ENCODE measurements at places on chromosomes 5 and 9. TPM values are rescaled to one million over a fixed set of nuclear protein-coding genes. Genes with fewer than 3 reads are reported as not detected.

DNA sequence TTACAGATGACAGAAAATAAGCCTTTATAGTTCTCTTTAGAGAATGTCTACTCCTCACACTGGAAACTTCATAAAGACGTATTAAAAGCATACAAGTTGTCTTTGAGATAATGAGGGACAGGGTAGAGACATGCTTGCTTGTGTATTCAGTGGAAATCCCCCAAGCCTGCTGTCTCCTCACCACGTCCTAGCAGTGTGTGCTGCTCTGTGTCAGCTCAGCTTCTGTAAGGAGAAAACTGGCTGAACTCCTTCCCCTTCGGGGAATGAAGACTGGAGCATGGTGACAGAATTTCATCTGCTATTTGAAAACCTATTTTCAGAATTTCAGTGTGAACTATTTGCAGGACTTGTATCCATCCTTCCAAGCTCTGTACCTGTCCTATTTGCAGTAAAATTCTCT lies 9.4 kb downstream of the OR2V2 start:
- no peak for DNase-seq

The HACD4 gene
- total RNA-seq, result 0.51 TPM

GRCh38 chr9:2481216-2481615 lies 140.4 kb upstream of the VLDLR start:
- DNase-seq, result no peak

GRCh38 chr9:36974731-36975130 lies 59.3 kb downstream of the PAX5 start:
- DNase-seq, result no peak

The GPX8 gene
- total RNA-seq, result 18.7 TPM

- DNase-seq, result no peak
Observed at GRCh38 chr9:16769291-16769690, 101.2 kb downstream of the BNC2 start.

The GAPT gene
- not detected for total RNA-seq

The DMRTA1 gene
- total RNA-seq, result 0.05 TPM

The DPYSL3 gene
- 50.0 TPM for total RNA-seq

DNA sequence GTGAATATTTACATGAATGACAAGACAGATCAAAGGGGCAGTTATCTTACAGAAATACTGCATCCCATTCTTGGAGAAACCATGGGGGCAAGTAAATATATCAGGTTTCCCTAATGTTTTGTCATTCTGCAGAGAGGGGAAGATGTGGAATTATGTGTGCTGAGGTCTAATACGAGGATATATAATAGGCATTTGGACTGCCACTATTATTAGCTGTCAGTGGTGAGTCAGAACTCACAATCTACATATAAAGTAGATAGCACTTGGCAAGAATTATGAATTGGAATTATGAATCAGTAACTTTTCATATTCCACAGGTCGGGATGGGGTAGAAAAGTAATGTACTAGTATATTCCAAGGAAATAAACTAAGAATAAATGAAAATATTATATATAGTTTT lies 121.7 kb downstream of the GIN1 start:
- DNase-seq, result no peak

GRCh38 chr9:20437476-20437875 lies 184.8 kb downstream of the MLLT3 start:
- no peak for DNase-seq

The PCDHB9 gene
- 0.14 TPM for total RNA-seq

- DNase-seq, result no peak
Observed at GRCh38 chr9:97632248-97632984, 752 bp downstream of the TSTD2 start.

The SPOCK1 gene
- 7.0 TPM for total RNA-seq

DNA sequence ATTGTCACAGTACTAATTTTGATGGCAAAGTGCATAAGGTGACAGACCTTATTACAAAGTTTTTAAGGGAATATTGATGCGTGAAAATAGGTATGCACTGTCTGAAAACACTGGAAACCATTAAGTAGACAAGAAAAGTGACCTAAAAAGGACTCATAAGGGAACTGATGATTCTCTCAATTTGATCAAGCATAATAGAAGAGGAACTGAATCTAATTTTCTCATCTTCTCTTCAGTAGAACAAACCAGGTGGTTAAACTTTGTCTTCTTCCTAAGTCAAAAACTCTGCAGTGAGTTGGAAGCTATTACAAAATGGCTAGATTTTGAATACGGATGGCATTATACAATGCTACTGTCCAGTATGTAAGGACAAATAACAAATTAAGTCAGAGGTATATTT lies 53.4 kb downstream of the RNF145 start:
- DNase-seq, result no peak

DNA sequence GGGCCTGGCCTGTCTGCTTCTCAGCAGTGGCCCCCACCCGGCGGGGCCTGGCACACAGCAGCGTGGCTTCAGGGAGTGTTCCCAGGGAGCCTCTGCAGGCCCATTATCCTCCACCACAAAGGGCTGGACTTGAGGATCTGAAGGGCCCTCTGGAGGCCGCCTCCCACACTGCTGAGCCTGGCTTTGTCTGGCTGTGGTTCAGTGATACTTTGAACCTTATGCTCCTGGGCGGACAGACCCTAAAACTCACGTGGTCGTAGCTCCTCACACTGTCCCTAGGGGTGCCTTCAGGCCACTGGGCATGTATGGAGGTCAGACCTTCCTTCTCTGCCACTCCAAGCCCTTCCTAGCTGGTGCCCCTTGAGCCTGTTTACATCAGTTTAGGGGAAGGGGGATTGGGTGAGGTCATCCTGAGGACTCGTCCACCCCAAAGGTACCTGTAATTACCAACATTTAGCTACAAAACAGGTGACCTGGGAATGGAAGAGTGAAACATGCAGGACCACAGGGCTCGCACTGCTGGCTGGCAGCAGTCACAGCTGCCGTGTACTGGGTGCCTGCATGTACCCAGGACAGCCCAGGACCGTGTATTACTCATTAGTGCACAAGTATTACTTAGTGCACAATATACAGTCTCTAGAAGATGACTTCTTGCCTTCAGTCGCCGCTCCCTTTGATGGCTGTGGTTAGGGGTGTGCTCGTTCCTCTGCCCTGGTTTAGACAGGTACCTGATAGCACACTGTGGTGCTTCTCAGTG lies 8.5 kb downstream of the GRHPR start:
- DNase-seq, result peak; percentile 13

The LURAP1L gene
- 1.1 TPM for total RNA-seq

DNA sequence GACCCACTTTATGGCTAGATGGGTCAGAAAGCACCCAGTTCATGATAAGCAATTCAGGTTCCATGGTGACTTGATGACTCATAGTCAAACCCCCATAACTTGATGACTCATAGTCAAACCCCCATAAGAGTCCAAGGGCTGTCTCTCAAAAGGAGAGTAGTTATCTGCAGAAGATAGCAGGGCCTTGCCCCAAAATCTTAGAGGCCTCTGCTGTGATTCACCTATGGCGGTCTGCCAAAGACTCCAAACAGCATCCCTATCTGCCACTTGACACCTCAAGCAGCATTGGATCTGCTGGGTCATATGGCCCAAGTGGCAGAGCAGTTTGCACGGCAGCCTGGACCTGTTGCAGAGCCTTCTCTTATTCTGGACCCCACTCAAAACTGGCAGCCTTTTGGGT lies 395.2 kb upstream of the KIF2A start:
- DNase-seq, result no peak

The PRDM9 gene
- total RNA-seq, result not detected

DNA sequence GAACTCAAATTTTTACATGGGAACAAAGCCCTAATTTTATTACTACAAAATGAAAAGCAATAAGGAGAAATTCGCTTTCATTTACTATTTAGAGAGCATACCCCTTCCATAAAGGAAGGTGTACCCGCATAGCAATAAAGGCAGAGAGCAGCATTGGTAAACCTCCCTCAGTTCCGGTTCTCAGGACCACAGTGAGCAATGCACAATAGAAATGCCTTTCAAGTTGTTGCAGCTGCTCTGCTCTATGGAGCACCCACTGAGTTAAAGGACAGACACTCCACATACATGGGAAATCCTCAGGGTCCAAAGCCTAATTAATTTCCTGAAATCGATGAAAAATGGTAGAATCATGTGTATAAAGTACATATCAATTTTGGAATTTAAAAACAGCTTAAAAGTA lies 89.9 kb upstream of the MPDZ start:
- DNase-seq, result no peak

DNA sequence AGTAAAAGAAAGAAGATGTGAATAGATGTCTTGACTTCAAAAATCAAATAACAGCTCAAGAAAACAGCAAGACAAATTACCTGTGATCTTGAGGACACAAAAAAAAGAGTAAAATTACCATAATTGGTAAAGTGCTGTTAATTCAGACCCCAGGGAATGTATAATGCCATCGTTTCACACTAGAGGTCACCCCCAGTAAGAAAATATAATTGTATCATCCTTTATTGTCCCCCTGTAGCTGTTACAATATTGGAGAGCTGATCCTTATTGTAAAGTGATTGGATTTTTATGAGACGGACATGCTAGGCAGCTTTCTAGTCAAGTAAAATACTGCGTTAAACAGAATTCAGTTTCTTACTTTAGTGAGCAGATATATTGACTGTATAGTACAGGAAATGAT lies 377.0 kb downstream of the TLE1 start:
- DNase-seq, result peak; percentile 46

The FBXW11 gene
- total RNA-seq, result 81.4 TPM

DNA sequence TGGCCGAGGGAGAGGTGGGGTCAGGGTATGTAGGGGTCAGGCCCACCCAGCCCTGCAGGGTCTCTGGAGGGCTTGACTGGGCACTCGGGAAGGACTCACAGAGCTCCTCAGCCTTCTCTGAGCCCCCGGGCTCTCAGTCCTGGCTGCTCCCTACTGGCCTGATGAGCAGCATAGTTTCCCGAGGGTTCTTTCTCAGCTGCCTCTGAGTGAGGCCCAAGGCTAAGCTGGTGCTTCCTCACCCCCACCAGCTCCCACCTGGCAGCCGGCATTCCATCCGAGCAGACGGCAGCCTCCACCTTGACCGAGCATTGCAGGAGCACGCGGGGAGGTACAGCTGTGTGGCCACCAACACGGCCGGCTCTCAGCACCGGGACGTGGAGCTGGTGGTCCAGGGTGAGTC lies 56.0 kb downstream of the HMCN2 start:
- no peak for DNase-seq

The GCNT4 gene
- 0.19 TPM for total RNA-seq

DNA sequence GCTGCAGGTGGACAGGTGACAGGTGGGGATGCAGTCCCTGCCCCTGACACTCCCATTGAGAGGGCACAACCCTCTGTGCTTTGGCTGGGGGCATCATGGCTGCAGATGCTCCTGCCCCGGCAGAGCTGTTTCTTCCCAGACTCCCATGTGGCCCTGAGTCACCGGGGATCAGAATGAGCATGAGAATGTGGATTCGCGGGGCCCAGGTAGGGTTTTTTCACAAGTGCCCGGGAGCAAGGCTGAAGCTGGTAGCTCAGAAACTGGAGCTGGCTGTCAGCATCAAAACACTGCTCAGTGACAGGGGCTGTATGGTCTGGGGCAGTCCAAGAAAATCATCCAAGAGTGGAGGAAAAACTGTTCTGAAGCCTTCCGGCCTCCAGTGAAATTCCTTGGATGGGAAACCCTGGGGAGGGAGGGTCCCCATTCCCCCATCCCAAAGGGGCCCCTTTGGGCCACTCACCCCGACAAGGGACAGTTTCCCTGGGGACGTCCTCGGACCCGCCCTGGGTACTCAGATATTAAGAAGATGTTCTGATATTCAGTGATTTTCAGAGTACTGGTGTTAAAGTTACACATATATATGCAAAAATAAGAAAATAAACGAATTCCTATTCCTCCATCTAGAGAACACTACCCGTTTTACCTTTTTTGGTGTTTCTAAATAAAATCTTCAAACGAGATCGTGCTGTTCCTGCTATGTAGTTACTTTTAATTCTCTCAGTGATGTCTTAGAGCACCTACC lies 120.1 kb upstream of the LPCAT1 start:
- no peak for DNase-seq

DNA sequence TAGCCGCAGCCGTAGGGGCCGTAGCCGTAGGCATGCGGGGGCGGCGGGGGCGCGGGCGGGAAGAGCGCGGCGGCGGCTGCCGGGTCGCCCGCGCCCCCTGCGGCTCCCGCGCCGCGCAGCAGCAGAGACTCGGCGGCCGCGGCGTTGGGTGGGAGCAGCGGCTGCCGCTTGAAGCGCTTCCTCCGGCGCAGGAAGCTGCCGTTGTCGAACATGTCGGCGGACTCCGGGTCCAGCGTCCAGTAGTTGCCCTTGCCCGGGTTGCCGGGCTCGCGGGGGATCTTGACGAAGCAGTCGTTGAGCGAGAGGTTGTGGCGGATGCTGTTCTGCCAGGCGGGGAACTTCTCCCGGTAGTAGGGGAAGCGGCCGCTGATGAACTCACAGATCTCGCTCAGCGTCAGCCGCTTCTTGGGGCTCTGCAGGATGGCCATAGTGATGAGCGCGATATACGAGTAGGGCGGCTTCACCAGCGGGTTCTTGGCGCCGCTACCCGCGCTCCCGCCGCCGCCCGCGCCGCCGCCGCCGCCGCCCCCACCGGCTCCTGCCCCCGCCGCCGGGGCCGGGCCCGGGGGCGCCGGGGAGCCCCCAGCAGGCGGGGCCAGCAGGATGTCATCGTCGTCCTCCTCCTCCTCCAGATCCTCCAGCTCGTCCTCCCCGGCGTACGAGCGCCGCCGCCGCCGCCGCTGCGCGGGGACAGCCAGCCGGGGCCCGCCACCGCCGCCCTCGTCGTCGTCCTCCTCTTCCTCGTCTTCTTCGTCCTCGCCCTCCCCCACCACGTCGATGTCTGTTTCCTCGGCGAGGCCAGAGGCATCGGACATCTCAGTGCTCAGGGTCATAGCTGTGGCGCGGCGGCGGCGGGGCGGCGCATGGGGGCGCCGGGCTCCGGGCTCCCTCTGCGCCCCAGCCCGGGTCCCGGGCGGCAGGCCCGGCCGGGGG lies 781 bp downstream of the FOXD1 start:
- peak; percentile 48 for DNase-seq

DNA sequence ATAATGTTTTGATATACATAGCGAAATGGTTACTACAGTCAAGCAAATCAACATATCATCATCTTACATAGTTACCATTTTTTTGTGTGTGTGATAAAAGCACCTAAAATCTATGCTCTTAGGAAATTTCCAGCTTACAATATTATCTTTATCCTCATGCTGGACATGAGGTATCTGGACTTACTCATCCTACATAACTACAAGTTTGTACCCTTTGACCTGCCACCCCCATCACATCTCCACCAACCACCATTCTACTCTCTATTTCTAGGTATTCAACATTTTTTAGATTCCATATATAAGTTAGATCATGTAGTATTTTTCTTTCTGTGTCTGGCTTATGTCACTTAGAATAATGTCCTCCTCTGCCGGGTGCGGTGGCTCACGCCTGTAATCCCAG lies 79.9 kb downstream of the TAF11L14 start:
- no peak for DNase-seq

DNA sequence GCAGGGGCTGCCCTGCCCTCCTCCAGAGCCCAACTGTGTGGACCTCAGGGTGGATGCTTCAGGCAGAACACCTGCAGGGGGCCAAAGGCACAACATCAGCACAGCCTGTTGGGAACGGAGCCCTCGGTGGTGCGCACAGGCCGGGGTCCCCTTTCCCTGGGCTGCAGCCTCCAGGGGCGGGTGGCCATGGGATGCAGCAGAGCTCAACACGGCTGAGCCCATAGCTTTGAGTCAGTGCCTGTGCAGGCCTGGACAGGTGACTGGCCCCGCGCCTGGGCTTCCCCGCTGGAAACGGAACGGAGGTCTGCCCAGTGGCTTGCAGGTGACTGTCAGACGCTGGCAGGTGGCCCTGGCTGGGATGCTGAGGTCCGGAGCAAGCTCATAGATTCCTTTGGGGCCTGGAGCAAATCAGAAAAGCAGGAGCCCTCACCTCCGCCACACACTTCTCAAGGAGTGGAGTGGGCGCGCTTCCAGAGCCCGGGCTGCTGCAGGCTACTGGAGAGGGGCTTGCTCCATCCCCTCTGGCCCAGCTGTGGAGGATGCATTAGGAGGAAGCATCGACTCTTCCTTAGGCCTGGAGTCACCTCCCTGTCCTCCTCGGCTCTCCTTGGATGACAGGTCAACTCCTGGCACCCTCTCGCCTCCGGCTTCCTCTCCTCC lies 69.8 kb upstream of the RNU6ATAC start:
- no peak for DNase-seq

Measured in dermis blood vessel endothelial cell (primary cell).